ENCODE measurements at places on chromosomes 11 and 22. TPM values are rescaled to one million over a fixed set of nuclear protein-coding genes. Genes with fewer than 3 reads are reported as not detected.

GRCh38 chr11:16167706-16168487 is 188.4 kb downstream of the SOX6 start:
- DNase-seq, result no peak

GRCh38 chr22:20985720-20986119 is 3.6 kb downstream of the LZTR1 start:
- no peak for DNase-seq

DNA sequence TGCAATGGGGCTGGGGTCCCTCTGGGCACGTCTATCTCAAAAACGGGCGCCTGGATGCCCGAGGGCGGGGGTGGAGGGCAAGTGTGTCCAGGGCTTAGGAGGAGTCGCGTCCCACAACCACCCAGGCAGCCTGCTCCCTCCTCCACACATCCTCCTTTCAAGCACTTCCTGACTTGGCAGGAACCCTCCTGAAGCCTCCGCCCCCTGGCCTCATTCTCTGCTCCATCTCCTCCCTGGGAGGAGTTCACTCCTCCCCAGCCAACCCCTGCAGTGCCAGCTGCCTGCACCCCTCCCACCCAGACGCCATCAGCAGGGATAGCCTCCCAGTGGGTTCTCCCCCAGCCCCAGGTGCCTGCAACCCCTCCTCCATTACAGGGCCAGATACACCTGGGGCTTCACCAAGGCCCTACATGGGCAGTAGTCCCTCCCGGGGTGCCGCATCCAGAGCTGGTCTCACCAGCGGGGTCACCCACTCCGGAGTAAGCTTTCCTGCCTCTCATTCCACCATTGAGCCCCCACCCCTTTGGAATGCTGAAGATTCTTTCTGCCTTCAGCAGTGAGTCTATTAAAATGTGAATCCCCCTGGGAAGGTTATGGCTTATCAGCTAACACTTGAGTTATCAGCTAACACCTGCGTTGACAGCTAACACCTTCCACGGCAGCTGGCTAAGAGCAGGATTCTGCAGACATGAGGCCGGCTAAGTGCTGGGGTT is 24.4 kb downstream of the RTN4R start:
- peak; percentile 35 for DNase-seq

DNA sequence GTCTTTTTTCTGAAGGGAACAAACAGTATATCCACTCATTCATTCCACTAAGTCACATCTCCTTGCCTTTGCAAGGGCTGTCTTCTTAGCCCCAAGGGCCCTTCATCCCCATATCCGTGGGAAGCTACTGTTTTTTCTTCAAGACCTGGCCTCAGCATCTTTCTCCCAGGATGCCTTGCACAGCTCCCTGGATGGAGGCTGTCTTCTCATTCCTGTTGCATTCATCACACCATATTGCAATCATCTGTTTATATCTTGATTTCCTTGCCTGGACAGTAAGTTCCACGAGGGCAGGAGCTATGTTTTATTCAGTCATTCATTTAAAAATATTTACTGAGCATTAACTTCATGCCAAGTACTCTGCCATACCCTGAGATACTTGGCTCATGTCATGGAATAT is 29.3 kb upstream of the NECTIN1 start:
- no peak for DNase-seq

GRCh38 chr11:132531921-132532320 is 1000.4 kb downstream of the OPCML start:
- no peak for DNase-seq

GRCh38 chr11:67349036-67349435 is 4.3 kb downstream of the POLD4 start:
- no peak for DNase-seq

- DNase-seq, result no peak
Observed at GRCh38 chr11:20126724-20127123, 33.6 kb downstream of the DBX1 start.

DNA sequence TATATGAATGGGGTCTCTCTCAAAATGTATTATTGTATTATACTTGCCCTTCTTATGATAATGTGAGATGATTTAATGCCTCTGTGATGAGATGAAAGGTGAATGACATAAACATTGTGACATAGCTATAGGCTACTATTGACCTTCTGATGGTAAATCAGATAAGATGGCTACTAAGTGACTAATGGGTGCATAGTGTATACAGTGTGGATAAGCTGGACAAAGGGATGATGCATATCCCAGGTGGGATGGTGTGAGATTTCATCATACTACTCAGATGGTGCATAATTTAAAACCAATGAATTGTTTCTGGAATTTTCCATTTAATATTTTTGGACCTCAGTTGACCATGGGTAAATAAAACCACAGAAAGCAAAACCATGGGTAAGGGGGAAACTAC is 243.5 kb downstream of the SBF2 start:
- no peak for DNase-seq

CEP126 gene
- 0.63 TPM for total RNA-seq

DNA sequence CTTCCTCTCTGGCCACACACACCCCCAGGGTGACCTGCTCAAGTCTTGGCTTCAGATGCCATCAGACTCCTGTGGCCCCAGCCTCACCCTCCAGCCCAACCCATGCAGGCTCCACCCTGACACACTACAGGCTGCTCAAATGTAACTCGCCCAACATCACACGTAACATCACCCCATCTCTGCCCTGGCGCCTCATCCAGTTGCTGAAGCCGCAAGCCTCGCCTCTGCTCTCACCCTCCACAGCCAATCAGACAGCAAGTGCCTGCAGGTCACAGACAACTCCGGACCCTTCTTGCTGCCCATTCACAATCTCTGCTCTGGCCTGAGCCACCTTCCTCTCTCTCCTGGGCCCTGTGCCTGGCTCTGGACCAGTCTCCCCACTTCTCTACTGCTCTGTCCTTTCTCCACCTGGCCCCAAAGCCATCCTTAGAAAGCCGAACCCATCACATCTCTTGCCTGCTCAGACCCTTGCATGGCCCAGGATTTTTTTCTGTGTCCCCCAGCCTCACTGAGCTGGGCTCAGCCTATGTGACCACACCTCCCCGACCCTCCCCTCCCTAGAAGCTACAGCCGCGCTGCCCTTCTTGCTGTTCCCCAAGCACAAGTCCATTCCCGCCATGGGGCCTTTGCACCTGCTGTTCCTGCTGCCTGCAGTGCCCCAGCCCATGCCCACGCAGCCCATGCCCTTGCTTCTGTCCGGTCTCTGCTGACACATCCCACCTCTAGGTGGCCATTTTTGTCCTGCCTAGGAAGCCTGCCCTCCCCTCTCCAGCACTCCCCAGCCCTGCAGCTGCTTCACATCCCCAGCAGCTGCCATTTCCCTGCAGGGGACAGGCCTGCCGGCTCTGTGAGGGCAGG is 333.9 kb downstream of the CTTN start:
- no peak for DNase-seq

- no peak for DNase-seq
Observed at GRCh38 chr22:35275580-35275979, 18.3 kb downstream of the HMGXB4 start.

DNA sequence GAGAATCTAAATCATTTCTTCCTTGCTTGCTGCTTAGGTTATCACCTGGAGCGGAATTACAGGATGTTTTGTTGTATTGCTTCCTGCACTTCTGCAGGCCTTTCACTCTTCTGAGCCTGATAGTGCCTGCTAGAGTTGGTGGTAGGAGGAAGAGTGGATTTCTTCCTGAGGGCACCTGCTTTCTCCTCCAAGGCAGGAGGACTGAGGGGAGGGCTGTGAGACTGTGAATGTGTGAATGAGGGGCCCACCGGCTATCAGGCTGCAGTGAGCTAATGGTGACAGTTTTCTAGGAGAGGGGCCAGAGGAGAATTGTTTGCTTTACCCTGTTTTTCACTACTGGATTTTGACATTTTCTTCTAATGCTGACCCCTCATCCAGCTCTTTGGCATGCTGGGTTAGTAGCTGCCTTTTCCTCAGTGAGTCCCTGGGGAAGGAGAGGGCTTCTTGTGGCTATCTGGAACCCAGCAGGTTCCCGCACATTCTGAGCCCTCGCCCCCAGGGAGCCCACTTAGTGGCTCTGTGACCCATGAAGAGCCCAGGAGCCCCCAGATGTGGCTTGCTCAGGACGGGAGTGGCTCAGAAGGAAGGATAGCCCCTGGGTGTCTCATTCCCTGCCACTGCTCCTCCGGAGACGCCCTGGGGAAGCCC is 39.1 kb downstream of the DIXDC1 start:
- no peak for DNase-seq

DNA sequence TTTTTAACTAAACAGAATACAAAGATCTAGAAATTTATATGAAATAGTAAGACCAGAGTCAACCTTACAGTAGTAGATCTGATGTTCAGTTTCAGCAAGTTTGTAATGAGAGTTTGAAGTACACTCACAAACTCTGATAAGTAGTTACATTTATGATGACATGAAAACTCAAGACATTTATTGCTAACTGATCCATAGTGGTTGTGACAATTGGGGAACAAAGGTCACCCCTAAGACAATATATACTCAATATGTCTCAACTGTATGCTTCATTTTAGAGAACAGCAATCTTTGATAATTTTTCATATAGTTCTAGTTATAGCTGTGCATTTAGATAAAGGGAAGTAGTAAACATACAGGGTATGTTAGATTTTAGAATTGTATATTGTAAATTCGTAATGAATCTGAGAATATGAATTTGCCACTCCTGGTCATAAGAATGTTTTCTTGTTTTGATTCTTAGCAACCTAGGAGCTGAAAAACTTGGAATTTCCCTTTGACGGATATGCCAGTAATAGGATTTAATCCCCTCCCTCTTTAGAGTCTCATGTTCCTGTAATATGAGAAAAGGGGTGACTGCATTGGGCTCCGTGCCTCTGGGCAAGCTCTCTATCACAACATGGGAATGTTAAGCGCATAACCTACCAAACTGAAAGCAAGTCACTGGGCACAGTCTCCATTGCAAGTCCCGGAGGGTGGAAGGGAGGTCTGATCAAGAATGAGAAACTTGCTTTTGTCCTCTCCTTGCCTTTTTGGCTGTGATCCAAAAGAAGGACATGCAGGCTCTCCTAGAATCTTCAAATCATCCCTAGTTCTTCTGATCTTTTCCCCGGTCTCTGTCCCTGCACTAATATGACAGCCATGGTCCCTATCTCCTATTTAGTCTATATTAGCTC is 11.4 kb downstream of the OR10D3 start:
- no peak for DNase-seq

Measured in activated T-cell treated with anti-CD3 and anti-CD28 coated beads, Interleukin-2, amount 50 U/mL, for 4 hours (primary cell).